RKO (cell line): ENCODE measurements at places on chromosomes 11 and 22.

DNA sequence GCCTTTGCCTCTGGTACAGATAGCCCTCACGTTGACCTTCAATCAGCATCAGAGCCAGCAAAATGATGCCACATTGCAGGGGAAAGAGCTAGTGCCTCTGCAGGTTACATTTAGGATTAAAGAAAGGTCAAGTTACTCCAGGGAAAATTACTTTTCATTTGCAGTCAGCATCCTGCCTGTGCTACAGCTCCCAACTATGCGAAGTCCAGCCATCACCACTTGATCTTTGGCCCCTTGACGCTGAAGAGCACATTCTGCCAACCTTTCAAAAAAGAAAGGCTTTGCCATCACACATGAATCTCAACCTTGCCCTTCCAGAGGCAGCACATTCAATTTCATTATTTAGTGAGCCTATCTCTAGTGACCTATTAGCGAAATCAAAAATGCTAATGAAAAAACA, 11.3 kb downstream of the FJX1 start:
- DNase-seq = no peak

DNA sequence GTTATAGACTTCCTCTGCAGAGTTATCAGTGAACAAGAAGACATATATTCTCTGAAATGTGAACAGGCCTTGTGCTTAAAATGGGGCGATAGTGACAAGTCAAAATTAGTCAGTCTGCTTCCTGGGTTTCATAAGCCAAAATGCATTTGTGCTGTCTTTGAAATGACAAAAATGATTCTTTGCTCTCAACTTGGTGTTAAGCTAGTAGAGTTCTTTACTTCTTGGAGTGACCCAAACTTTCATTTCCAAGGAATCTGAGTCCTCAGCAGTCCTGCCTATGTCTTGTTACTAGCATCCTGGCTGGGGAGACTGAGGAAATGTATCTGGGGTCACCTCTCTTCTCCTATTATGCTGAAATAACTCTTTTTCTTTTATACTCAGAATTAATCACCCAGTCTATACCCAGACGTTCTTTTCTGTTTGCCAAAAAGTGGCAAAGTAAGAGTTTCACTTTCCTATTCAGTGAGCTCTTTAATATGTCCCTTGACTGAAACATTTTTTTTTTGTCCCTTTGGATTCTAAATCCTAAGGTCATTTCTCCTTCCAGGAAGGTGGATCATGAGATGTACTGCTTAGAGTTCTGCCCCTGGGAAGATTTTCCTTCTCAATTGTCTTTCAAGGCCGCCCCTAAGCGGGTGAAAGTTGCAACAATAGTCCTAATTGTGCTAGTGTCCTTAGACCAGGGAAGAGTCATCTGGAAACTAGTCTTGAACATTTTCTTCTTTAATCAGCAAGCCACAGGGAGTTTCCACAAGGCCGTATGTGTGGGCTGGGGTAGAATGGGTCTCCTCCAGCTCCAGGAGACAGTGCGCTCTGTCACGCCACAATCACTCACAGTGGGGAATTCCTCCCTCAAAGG, 53.0 kb upstream of the RDX start:
- no peak for DNase-seq

GRCh38 chr11:120659076-120659475, 147.5 kb downstream of the GRIK4 start:
- DNase-seq = no peak

GRCh38 chr22:44982445-44982844, 27.4 kb downstream of the PHF21B start:
- no peak for DNase-seq

- DNase-seq = peak; percentile 86
Observed at GRCh38 chr11:120248551-120249278, 8.8 kb downstream of the POU2F3 start.

DNA sequence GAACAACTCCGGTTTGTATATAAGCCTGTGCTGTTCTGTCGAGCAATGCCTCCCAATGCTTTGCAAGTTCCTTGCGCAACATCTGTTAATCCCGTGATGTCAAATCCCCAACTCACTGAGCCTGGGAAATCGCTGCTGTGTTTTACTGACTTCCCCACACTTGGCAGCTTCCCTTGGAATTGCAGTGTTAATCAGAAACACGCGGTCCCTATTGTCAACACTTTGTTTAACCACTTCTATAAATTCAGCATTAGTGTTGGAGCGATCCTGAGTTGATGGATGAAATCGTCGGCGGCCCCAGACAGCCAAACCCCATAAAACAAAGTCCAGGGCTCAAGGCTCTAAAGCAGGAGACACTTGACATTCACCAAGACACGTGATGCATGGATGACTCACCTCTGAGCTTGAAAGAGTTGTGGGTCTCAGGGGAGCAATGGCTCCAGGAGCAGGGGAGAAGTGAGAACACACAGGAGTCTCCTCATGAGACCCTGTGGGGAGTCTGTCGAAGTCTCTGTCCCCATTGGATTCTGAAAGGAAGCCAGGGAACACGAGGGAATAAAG, 555.3 kb downstream of the MIAT start:
- no peak for DNase-seq

DNA sequence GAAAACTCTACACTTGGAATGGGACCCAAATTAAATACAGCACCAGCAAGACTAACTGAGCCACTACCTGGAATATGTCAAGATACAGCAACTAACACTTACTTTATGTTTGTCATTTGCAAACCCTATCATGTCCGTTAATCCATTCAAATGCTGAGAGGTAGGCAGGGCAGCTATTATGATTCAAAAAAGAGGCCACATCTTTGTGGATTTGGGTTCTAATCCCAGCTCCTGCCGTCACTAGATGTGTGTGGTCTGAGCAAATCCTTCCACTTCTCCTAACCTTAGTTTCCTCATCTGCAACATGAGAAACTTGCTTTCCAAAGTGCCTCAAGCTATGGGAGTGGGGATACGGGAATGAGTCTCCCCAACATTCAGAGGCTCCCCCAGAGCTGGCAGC, 24.2 kb downstream of the FLI1 start:
- no peak for DNase-seq

GRCh38 chr11:123478352-123478987, 48.4 kb downstream of the GRAMD1B start:
- peak; percentile 88 for DNase-seq

DNA sequence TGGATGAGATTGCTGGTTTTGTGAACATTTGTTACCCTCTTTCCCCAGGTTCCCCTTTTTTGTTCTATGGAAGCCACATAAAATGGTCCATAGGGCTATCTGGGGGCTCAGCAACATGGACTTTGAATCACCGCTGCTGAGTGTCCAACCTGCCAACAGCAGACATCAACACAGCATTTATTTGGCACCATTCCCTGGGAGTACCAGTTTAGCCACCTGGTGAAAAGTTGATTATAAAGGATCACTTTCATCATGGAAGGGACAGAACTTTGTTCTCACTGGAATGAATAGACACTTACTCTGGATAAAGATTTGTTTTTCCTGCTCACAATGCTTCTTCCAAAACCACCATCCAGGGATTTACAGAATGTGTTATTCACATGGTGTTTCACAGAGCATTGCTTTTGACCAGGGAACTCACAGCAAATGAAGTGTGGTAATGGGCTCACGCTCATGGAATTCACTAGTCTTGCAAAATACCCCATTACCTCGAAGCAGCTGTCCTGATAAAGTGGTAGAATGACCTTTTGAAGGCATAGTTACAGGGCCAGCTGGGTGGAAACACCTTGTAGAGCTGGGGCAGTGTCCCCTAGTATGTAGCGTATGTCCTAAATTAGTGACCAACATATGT, 43.9 kb downstream of the ADM start:
- DNase-seq = no peak

- DNase-seq = peak; percentile 20
Observed at GRCh38 chr11:112004389-112004788, 20.8 kb upstream of the DLAT start.

DNA sequence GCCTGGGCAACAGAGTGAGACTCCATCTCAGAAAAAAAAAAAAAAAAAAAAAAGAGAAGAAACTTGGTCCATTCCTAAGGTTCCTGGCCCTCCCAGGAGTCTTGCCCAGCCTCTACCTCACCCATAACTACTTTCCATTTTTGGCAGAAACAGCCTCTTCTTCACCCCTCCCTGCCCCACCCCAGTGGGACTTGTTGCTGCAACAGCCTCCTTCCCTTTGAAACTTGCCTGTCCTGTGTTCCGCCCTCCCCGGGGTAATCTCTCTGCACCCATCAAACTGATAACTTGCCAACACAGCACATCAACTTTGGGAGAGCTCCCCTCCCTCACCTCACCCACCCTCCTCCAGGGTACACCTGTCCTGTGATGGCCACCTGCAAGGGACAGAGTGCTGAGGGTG, 10.0 kb upstream of the FAM83F start:
- DNase-seq = no peak

- DNase-seq = no peak
Observed at GRCh38 chr11:64542172-64543125, 48.6 kb upstream of the SLC22A12 start.

DNA sequence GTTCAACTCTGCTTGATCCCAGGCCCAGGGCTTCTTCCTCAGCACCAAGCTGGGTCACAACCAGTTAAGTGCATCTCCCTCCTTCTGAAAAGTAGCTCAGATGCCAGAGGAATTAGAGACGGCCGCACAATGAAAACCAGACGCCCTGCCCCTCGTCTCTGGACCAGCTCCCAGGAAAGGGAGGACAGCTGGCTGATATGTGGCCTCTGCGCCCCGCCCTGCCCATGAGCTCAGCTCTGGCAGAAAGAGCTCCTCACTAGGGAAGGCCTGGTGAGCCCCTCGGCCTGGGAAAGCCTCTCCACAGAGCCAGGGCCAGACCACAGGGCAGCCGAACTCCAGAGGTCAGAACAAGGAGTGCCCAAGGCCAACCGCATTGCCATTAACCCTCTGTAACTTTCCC, 18.1 kb upstream of the SCGB1A1 start:
- DNase-seq = no peak

GRCh38 chr11:95584180-95584579, 205.4 kb downstream of the FAM76B start:
- DNase-seq = no peak

DNA sequence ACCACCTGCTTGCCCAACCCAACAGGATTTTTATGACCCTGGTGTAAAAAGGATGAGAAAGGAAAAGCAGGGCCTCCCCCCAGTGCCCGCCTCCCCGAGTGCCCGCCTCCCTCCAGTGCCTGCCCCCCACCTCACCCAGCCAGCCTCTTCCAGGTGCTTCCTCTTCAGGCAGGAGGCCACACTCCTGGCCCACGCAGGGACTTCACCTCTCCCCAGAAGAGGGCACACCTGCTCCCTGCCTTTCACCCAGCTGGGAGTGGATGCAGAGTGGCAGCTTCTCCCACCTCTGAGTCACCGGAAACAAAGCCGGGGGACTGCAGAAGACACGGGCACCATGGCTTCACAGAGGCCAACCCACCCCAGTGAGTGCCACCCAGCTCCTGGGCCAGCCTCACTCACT, 16.1 kb downstream of the CPT1A start:
- no peak for DNase-seq

- no peak for DNase-seq
Observed at GRCh38 chr11:60781286-60781980, 3.7 kb upstream of the MS4A10 start.

DNA sequence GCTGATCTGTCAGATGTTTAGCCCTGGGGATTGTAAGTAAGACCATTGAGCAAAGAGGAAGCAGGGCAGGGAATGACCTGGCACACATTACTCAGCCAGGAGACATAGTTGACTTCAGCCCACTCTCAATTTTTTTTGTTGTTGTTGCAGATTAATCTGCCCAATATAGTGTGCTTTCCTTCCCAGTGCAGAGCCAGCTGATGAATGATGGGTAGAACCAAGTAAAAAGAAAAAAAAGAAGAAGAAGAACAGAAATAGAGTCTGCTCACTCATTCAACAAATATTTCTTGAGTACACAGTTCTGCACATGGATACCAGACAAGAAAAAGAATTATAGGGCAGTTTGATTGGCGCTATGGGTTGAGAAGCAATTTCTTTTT, 292.7 kb downstream of the ETS1 start:
- DNase-seq = no peak

- DNase-seq = no peak
Observed at GRCh38 chr22:24422102-24422665, 5.2 kb upstream of the ADORA2A start.

GRCh38 chr22:22974795-22975580, 87.4 kb downstream of the IGLL5 start:
- no peak for DNase-seq

- DNase-seq = no peak
Observed at GRCh38 chr11:837990-838307, 4.4 kb downstream of the POLR2L start.

DNA sequence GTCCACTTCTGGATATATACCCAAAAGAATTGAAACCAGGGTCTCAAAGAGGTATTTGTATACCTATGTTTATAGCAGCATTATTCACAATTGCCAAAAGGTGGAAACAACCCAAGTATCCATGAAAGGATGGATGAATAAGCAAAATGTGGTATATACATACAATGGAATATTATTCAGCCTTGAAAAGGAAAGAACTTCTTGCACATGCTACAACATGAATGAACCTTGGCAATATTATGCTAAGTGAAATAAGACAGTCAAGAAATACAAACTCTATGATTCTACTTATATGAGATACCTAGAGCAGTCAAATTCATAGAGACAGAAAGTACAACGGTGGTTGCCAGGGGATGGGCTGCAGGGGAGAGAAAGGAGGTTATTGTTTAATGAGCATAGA, 21.6 kb upstream of the PAK1 start:
- no peak for DNase-seq

- no peak for DNase-seq
Observed at GRCh38 chr22:28051091-28051786, 132.2 kb upstream of the PITPNB start.

GRCh38 chr11:29159552-29160465, 857.0 kb downstream of the KCNA4 start:
- DNase-seq = peak; percentile 65

DNA sequence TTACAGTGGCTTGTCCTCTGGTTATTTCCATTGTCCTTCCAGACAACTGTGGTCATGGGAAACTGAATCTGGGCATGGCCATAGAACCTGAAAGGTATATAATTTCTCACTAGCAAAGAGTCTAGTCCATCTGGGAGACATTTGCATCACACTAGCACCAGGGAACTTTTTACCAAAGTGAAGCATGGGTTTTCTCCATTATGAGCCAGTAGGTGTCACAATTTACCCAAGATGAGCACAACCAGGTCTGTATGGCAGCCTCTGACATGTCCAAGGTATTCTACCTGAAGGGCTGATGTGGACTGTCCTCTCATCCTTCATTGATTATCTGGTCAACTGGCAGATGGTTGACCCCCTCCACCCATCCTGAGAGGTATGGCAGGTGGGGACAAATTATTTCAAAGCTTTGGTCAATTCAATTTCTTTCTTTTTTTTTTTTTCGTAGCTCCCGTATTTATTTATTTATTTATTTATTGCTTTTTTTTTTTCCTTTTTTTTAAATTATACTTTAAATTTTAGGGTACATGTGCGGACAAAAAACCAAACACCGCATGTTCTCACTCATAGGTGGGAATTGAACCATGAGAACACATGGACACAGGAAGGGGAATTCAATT, 425.9 kb downstream of the TMEM135 start:
- DNase-seq = peak; percentile 11

GRCh38 chr11:60955571-60955970, 3.6 kb upstream of the SLC15A3 start:
- no peak for DNase-seq
